ENCODE measurements at places on chromosomes 4 and X.

DNA sequence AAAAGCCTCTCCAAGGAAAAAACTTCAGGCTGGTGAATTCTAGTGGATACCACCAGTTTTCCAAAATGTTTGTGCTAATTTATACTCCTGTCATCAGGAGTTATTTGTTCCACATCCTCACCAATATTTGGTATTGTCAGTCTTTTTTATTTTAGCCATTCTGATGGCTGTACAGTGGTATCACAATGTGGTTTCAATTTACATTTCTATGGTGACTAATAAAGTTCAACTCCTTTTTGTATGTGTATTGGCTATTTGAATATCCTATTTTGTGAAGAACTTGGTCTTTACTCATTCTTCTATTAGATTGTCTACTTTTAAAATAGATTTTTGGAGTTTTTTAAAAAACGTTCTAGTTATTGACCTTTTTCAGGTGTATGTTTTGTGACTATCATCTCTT is 33.0 kb upstream of the FRAS1 start:
- peak; percentile 26 for DNase-seq

- DNase-seq = peak; percentile 4
Measured at GRCh38 chrX:9816084-9816700, 30.0 kb downstream of the SHROOM2 start.

GRCh38 chr4:73281396-73281795 is 22.8 kb upstream of the ANKRD17 start:
- no peak for DNase-seq

- DNase-seq = no peak
Measured at GRCh38 chr4:24928708-24929107, 15.9 kb upstream of the CCDC149 start.

GRCh38 chr4:123423819-123424218 is 27.2 kb downstream of the SPRY1 start:
- DNase-seq = no peak

DNA sequence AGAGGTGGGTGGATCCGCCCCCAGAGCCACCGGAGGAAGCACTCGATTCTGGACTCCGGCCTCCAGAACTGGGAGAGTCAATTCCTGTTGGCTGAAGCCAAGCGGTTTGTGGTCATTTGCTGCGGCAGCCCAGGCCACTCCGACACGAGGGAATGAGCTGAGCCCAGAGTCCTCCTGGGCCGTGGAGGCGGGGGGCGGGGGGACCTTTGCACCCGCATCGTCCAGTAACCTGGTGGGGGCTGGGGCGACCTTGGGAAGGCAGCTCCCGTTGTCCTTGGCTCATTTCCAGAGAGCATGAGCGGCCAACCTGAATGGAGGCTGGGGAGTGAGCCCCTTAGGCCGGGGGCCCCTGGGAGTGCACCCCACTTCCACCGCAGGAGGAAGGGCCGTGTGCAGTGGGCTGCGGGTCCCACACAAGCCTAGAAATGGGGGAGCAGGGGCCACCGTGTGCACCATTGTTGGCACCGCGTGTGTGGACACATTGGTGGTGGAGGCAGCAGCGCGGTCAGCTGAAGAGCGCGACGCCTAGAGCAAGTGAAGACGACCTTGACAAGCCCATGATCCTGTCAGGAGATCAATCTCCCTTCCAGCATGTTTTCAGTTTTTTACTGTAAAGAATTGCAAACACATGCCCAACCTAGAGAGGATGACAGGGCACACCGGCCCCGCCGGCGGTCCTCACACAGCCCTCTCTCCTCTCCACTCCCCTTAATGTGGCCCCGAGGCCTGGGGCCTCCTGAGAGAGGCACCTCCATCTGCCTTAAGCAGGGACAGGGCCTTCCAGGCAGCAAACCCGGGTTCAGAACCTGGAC is 19.9 kb upstream of the DUSP9 start:
- no peak for DNase-seq

DNA sequence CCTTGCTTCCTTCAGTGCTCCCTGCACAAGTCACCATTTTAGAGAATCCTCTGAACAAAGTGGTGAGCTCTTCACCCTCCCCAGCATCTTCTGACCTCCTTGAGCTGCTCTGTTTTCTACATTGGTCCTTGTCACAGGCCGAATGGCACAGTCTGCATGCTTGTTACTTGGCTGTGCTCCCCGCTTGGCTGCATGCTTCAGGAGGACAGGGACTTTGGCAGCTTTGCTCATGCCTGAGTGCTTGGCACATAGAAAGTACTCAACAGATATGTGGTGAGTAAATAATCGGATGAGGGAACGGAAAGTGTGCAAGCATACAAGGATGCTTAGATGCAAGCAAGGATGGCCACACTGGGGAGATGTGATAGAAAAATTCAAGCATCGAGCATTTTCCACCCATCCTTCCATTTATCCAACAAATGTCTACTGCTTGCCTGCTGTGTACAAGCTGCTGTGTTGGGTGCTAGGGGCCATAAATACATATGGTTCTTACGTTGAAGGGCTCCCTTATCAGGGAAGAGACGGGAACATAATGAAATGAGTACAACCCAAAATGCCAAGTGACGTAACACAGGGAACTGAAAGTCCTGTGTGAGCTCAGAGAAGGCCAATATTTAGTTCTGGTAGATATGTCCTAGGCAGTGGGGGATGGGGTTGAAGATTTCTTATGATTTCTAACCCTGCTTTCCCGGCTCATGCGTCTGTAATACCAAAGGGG is 31.2 kb downstream of the SLC2A9 start:
- no peak for DNase-seq

DNA sequence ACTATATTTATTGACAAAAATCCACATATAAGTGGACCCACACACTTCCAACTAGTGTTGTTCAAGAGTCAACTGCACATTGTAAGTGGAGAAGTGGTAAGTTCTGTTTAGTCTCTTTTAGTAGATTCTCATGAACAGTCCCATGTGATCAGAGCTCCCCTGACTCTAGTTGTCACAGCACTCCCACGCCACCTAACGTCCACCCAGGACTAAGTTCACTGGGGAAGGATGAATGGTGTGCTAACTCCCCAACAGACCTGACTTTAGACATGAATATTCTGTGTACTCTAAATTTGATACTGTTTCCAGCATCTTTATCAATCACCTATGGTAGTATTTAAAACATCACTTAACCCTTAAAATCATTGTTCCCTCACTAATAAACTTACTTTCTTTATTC is 59.8 kb downstream of the PACRGL start:
- no peak for DNase-seq

- no peak for DNase-seq
Measured at GRCh38 chrX:40333344-40333743, 235.6 kb upstream of the BCOR start.

DNA sequence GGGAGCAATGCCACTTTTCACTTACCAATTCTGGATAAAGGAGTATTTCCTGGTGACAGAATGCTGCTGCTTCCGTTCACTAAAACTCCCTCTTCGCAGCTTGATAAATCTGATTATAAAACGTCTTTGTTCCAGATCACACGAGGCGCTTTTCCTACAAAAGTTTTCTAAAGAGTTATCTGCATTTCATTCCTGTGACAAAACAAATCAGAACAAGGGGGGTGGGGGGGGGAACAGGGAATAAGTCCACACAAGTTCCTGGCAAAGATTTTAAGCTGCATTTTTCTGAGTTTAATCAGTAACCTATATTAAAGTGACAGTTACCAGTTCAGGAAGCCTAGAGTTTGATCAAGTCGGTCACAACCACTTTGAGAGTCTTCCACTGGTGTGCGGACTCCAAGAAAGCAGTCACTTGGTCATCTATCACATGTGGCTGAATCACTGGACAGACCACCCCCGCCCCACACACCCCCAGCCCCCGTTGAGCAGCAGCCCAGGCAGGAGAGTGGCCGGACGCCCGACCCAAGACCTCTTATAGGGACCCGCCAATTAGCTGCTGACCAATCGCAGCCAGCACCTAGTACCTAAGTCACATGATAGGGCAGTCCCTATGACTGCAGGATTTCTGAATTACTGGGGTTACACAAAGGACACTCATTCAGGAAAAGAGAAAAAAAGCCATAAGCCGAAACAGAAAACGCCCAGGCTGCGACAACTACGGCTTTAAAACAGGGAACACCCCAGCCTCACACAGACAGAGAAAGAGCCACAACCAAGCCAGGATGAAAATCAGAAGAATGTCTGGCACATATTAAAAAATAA is 569.3 kb upstream of the DIPK2B start:
- peak; percentile 90 for DNase-seq

- DNase-seq = no peak
Measured at GRCh38 chr4:2247128-2248043, 5.5 kb upstream of the HAUS3 start.

Measured in fibroblast of skin of abdomen (primary cell).